Activated naive CD4-positive, alpha-beta T cell treated with anti-CD3 and anti-CD28 coated beads for 36 hours (primary cell): ENCODE measurements at places on chromosomes 12 and 14.
A peak's percentile ranks its signal among the peaks of the same experiment; 100 is the strongest.

GRCh38 chr12:21502164-21502496, 541 bp downstream of the GOLT1B start:
- DNase-seq: peak; percentile 50

DNA sequence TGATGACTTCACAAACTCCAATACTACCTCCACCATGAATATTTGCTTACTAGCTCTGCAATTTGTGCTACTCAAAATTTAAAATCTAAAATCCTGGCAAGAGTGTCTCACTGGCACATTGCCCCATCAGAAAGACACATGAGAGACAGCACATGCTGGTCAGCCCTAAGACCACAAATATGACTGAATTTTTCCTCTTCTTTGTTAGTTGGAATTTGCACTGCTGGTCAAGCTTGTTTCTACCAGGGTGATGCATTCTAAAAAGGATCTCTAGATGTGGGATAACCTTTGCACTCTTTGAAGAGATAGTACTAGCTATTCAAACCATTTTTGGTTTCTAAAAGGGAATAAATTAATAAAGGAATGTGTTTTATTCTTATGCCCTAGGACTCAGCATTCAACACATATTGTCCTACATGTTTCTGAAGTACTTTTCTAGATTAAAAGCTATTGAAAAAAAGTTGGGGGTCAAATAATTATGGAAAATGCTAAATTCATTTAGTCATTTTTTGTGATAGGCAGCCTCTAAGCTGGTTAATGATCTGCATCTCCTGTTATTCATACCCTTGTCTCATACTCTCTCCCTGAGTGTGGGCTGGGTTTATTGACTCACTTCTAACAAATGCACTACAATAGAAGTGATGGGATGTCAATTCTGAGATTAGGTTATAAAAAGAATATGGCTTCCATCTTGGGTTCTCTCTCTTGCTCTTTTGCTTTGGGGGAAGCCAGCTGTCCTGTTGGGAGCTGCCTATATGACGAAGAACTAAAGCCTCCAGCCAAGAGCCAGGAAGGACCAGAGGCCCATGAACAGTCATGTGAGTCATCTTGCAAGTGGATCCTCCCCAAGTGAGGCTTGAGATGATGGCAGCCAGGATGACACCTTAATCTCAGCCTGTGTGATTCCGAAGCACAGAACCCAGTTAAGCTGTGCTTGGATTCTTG, 211.5 kb upstream of the CRY1 start:
- DNase-seq: no peak

DNA sequence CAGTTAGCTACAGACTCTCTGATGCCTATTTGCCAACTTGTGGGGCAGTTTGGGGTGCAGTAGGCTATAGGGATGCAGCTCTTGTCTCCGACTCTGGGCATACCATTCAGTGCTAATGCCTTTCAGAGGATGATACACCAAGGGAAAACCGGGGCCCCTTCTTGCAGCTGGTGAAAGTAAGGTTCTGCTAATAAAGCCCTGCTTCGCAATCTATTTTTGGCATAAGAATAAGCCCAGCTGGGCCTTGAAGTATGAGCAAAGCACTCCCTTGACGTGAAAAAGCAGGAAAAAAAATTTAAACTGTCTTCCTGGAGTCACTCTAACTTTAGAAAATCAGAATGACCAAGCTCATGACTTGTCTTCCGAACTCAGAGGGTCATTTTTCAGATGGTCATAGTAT, 124.1 kb upstream of the RBM19 start:
- no peak for DNase-seq

- no peak for DNase-seq
These were observed 77.7 kb downstream of the ARF6 start for GRCh38 chr14:49970474-49971147.

GRCh38 chr12:53006810-53007309, 604 bp downstream of the EIF4B start:
- DNase-seq: peak; percentile 82

DNA sequence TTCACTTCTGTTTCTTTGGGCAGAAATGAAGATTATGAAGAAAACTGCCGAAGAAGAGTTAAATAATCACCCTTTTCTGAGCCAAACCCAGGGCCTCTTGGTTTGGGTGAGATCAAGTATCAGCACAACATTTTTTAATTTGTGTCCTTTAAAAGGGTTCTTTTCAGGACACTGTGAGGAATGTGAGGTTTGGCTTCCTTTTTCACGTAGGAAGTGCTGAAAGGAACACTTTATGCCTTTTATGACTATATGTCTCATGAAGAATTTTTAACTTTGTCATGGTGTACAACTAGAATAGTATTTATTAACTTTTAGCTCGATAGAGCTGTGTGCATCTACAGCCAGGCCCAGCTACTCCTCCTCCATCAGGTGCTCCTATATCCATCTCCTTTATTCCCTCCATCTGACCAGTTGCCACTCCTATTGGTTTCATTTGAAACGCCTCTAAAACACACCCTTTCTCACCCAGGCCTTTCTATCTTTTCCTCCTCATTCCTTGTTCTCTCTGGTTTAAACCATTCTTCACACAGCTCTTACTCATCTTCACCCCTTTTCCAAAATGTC, 103.6 kb upstream of the LRIG3 start:
- no peak for DNase-seq

GRCh38 chr14:72692696-72693095, 201.2 kb downstream of the DPF3 start:
- DNase-seq: no peak

DNA sequence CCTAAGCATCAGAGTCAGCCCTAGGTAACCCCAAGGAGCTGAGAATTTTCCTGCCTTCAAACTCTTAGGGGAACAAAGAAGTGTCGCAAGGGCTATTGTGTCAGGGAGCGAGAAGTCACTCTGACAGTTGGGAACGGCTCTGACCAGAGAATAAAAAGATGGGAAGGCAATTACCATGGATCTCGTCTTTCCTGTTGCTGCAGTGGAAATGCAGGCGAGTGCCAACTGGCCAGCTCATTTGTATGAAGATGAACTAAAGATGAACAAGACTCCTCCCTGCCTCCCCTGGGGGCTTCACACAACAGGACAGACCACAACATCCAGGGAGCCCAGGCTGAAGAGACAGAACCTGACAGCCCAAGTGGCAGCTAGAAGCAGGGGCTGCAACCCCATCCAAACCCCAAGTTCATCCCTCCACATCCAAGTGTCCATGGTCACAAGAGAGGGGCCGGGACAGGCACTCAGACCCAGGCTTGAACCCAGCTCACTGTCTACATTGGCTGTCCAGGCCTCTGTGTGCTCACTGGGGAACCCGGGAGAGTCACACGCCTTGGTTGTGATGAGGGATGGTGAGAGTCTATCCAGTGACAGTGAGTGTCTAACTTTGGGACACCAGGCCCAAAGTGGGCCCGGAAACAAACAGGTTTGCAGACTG, 322.4 kb downstream of the BCL11B start:
- no peak for DNase-seq

DNA sequence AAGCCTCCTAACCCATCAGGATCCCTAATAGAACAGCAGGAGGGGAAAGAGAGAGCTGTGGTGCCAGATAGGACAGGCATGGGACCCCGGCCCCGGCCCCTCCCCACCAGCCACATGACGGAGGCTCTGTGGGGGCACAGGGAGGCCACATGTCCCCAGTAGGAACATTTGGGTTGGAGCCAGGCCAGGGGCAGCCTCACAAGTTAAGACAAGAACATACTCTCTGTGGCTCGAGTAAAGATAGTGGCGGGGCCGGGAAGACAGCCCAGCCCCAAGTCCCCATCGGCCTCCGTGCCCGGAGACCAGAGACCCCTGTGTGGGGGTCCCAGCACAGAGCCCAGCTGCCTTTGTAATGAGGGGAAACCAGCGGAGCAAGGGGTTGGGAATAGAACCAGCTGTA, 78.6 kb upstream of the GALNT9 start:
- no peak for DNase-seq

DNA sequence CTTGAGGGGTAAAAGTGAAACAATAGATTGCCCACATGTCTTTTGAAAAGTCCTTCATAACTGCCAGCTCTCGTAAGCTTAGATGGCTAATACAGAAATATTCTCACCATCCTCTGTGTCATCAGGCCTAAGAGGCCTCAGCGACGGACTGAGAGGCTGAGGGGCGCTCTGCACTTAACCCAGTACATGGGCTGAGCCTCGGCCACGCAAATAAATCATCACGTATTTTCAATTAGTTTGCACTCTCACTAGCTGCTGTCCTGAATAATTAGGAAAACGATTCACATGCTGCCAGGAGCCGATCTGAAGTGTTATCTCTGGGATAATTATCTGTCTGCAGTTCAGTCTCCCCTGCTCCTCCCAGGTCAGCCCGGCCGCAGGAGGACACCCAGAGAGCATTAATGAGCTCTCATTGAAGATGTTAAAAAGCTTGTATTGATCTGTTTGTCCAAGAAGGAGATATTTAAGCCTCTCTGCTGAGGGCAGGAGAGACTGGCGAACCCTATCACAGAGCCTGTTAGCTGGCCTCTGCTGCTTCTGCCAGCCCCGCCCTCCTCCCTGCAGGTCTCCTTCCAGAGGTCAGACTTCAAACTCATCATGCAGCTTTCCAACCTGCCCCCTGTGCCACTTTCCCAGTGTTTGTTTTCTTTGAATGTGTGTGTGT, 1051.3 kb downstream of the VRK1 start:
- no peak for DNase-seq

DNA sequence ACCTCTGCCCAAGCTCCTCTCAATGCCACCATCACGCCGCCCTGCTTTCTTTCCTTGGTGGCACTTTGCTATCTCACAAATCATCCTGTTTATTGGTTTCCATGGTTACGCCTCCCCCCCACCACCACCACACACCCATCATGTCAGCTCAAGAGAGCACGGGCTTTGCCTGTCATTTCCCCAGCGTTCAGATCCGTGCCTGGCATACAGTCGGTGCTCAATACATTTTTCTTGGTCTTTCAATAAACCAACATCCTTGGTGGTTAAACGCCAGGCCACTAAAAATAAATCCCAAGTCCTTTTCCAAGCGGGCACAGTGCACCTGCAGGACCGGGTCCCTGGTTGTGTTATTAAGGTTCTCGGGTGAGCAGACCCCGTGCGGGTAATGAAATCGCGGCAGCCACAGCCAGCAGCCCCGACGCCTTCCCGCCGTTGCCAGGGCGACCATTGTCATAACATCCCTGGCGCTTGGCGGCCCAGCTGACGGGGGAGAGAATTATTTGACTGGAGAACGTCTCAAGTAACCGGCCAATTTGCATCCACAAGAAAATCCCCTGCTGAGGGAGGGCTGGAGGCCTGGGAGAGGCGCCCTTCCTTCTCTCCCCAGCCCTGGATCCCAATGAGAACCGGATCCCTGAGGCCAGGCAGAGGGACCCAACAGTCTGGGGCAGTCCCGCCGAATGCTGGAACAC, 92.9 kb downstream of the KSR2 start:
- peak; percentile 49 for DNase-seq

GRCh38 chr14:98959958-98960616, 311.9 kb downstream of the BCL11B start:
- no peak for DNase-seq

DNA sequence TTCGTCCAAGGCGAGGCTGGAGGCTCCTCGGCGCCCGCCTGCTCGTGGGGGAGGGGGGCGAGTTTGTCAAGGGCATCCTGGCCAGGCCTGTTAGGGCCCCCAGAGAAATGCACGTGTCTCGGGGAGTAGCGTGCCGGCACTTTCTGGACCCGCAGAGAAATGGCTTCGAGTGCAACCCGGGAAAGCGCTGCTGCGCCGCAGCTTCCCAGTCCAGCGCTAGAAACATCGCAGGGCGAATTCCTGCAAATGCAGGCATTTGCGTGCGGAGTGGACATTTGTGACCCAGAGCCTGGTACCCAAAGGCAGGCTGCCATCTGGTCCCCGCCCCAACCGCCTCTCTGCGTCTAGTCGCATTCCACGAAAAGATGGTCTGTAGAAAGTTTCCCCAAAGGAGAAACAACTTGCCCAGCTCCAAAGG, 756 bp downstream of the LGR5 start:
- no peak for DNase-seq

GRCh38 chr12:46450279-46450748, 77.7 kb upstream of the SLC38A2 start:
- DNase-seq: peak; percentile 34

DNA sequence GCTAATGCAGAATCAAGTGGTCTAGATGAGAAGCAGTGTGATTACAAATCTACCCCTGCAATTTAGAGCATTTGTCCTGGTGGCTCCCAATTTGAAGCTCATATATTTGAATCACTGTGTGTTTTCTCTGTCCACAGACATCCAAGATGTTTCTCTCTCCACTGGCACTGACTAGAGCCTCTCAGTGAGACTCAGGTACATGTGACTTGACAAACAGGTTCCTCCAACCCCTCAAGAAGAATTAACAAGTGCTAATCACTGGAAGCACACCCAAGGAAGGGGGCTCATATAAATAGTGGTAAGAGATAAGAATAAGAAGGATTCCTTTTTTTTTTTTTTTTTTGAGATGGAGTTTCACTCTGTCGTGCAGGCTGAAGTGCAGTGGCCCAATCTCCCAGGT, 20.5 kb downstream of the OR10G2 start:
- DNase-seq: no peak

GRCh38 chr14:57998766-57999165, 132.9 kb upstream of the SLC35F4 start:
- DNase-seq: no peak

- DNase-seq: no peak
These were observed 2.6 kb upstream of the CNOT2 start for GRCh38 chr12:70240673-70241072.

DNA sequence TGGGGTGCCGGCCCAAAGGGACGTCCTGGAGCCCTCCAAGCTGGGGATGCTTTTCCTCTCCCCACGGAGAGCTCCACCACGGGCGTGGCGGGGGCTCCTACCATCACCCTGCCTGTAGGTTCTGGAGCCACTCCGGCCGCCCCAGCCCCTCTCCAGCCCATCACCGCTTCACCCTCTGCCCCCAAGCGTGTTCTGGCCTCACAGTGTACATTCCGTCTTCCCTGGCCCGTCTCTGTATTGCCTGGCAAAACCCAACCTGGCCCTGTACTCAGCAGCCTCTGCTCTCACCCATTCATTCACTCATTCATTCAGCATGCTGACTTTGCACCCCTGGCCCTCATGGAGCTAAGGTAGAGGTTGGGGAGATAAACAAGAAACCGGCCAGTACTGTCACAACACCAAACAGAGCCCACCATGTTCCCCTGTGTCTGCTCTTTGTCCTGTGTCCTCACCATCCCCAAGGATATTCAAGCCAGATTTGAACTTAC, 20.3 kb downstream of the SLC25A29 start:
- no peak for DNase-seq

DNA sequence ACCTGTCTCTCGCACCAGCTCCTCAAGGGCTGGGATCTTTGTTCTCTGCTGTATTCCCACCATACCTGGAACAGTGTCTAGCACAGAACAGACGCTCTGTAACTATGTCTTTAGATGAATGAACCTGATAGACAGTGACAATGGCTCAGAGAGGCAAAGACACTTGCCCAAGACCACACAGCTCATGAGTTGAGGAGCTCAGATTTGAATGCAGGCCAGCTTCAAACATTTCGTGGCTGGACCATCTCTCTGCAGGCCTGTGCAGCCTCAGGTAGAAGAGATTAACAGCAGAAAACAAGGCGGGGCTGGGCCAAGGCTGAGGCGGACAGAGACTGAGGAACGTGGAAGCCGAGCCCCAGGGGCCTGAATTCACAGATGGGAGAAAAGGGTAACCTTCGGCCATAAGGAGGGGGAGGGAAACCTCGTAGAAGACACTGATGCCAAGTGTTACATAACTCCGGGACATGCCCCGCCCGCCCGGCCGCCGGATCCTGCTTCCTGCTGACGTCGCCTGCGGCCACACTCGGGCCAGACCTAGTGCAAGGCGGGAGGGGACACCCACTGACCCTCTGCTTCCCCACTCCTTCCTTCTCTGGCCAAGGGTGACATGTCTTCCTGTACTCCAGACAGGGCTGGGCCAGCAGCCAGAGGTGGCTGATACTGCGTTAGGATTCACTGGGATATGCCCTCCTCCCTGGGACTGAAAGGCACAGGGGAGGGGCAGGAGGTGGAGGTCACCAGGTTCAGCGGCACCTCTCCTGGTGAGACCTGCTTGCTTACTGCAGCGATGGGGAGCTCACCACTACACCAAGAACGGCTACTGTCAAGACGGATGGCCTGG, 86.8 kb downstream of the RFLNA start:
- DNase-seq: no peak
